Immature natural killer cell (primary cell): ENCODE measurements at places on chromosomes 16 and 17.
A peak's percentile ranks its signal among the peaks of the same experiment; 100 is the strongest.

GRCh38 chr17:34478244-34478643 lies 101.1 kb upstream of the TMEM132E start:
- no peak overlapping the region for H3K4me3 ChIP-seq
- no peak overlapping the region for H3K27ac ChIP-seq
- no peaks in the 10 kb centered on the region for H3K36me3 ChIP-seq
- DNase-seq = no peak
- peaks cover 11% of the 10 kb centered on the region for H3K27me3 ChIP-seq

GRCh38 chr17:78284146-78284545 lies 52.7 kb downstream of the TMEM235 start:
- no peaks in the 10 kb centered on the region for H3K36me3 ChIP-seq
- peaks cover 2% of the 10 kb centered on the region for H3K27me3 ChIP-seq
- no peak overlapping the region for H3K27ac ChIP-seq
- H3K4me3 ChIP-seq = no peak overlapping the region
- DNase-seq = no peak

DNA sequence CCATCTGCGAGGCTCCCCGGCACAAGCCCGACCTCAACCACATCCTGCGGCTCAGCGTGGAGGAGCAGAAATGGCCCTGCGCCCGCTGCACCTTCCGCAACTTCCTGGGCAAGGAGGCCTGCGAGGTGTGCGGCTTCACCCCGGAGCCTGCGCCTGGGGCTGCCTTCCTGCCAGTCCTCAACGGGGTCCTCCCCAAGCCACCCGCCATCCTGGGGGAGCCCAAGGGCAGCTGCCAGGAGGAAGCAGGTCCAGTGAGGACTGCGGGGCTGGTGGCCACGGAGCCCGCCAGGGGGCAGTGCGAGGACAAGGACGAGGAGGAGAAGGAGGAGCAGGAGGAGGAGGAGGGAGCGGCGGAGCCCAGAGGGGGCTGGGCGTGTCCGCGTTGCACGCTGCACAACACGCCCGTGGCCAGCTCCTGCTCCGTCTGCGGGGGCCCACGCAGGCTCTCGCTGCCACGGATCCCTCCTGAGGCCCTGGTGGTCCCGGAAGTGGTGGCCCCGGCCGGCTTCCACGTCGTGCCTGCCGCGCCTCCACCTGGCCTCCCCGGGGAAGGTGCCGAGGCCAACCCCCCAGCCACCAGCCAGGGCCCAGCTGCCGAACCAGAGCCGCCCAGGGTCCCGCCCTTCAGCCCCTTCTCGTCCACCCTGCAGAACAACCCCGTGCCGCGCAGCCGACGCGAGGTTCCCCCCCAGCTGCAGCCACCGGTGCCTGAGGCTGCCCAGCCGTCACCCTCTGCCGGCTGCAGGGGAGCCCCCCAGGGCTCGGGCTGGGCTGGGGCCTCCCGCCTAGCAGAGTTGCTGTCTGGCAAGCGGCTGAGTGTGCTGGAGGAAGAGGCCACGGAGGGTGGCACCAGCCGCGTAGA lies 13.1 kb upstream of the PRR35 start:
- H3K27me3 ChIP-seq = no peaks in the 10 kb centered on the region
- no peak overlapping the region for H3K27ac ChIP-seq
- H3K36me3 ChIP-seq = no peaks in the 10 kb centered on the region
- H3K4me1 ChIP-seq = no peaks in the 10 kb centered on the region
- DNase-seq = peak; percentile 31

DNA sequence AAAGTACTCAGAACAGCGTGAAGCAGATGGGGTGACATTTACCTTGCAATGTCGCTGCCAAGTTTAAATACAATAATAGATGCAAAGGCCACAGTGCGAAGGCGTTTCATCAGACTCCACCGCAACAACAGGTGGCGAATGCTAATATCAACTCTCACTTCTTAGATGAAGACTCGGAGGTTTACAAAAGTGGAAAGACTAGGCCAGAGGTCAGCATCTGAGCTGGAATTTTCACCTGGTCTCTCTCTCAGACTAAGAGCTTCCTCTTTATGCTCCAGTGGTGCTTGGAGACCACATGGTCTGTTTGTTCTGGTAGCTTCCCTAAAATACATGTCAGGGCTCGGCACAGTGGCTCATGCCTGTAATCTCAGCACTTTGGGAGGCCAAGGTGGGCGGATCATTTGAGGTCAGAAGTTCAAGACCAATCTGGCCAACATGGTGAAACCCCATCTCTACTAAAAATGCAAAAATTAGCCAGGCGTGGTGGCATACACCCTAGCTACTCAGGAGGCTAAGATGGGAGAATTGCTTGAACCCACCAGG lies 169.1 kb downstream of the XYLT1 start:
- no peak overlapping the region for H3K27ac ChIP-seq
- peaks cover 32% of the 10 kb centered on the region for H3K4me1 ChIP-seq
- H3K36me3 ChIP-seq = no peaks in the 10 kb centered on the region
- H3K27me3 ChIP-seq = no peaks in the 10 kb centered on the region

DNA sequence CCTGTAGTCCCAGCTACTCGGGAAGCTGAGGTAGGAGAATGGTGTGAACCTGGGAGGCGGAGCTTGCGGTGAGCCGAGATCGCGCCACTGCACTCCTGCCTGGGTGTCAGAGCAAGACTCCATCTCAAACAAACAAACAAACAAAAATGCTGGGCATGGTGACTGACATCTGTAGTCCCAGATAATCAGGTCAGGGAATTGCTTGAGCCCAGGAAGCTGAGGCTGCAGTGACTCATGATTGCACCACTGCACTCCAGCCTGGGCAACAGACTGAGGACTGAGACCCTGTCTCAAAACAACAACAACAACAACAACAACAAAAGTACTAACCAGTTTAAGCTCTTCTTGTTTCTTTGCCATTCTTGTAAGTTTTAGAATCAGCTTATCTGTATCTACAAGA lies 383.0 kb upstream of the PMFBP1 start:
- no peak for DNase-seq
- H3K27ac ChIP-seq = no peak overlapping the region
- no peaks in the 10 kb centered on the region for H3K36me3 ChIP-seq
- no peak overlapping the region for H3K4me3 ChIP-seq

DNA sequence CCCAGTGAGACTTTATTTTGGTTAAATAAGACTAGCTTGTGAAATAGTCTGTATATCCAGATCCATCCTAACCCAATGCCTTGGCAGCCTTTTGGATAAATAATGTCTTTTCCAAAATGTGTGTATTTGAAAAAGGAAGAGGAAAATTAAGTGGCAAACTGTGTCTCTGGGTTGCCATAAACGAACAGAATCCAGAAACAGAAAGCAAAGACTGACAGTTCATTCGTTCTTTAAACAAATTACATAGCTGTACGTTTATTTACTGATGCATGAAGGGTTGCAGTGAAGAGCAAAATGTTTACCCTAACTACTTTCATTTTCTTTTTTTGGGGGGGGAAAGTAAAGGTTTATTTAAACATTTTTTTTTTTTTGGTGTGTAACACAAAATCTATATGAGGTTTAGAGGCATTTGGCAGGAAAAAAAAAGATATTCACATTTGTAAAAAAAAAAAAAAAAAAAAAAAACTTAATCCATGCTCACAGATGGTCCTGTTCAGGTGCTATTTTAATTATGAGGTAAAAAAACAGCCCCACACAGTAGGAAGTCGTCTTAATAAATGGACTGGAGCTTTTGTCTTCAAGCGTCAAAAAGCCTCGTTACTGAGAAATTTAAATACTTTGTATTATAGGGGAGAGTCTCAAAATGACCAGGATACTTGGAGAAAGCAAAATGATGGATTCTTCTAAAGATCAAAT lies 245.9 kb downstream of the FTO start:
- no peaks in the 10 kb centered on the region for H3K27me3 ChIP-seq
- peaks cover 16% of the 10 kb centered on the region for H3K4me1 ChIP-seq
- H3K36me3 ChIP-seq = peaks cover 5% of the 10 kb centered on the region
- no peak overlapping the region for H3K27ac ChIP-seq

DNA sequence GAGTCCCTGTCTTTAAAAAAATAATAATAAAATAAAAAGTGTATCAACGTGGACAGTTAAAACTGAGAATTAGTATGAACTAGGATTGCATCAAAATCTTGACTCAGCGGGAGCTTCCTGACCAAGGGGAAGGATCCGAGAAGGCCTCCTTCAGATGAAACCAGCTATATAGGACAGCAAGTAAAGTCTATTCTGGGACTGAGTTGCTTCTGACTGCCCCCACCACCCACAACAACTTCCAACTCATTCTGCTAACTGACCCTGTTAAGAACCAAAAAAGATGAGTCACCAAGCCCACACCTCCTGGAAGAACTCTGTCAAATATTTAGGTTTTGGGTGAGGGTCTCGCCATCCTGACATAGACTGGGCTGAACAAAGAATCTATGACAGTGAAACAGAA lies 24.9 kb downstream of the MPP3 start:
- no peak for DNase-seq
- peaks cover 5% of the 10 kb centered on the region for H3K27me3 ChIP-seq
- no peak overlapping the region for H3K27ac ChIP-seq
- H3K36me3 ChIP-seq = peaks cover 4% of the 10 kb centered on the region
- H3K4me3 ChIP-seq = no peak overlapping the region
- H3K4me1 ChIP-seq = no peaks in the 10 kb centered on the region
